ENCODE measurements at places on chromosomes 7 and 10. TPM values are rescaled to one million over a fixed set of nuclear protein-coding genes. Genes with fewer than 3 reads are reported as not detected.
A peak's percentile ranks its signal among the peaks of the same experiment; 100 is the strongest.

GRCh38 chr10:86795353-86795752 lies 38.9 kb downstream of the BMPR1A start:
- no peak overlapping the region for H3K27ac ChIP-seq
- peaks cover 12% of the 10 kb centered on the region for H3K4me1 ChIP-seq
- H3K4me3 ChIP-seq = no peak overlapping the region
- no peak for DNase-seq

DNA sequence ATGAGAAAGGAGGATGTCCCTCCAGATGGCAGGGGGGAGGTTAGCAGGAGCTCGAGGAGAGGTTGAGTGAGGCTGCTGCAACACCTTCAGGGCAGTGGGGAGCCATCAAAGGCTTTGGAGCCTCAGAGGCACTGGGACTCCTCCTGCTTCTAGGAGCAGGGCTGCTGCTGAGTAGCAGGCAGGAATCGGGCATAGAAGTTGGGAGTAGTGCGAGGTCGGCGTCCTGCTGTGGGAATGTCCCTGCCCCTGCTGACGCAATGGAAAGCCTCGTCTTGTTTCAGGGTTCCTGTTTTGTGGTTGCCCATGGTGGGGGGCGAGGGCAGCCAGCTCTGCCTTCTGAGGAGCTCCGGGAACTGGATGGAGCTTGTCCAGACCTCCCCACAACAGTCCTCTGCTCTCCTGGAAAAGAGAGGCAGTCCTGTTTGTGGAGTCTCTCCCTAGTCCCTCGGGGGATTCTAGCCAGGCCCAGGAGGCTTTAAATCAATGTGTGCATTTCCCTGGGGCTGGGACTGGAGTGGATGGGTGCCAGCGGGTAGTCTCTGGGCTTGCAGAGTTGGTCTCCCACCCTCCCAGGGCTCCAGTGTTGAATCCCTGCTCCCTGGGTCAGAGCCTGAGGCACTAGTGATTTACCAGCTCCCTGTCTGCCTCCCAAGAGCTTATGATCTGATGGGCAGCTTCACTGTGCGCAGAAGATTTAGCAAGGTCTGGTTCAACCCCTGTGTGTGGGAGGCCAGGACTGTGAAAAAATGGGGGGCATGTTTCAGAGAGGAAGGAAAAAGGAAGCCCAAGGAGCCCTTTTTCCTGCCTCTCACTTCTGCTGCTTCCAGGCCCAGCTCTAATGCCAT lies 98.7 kb upstream of the PPIF start:
- H3K27me3 ChIP-seq = no peaks in the 10 kb centered on the region
- H3K36me3 ChIP-seq = no peaks in the 10 kb centered on the region
- H3K27ac ChIP-seq = peak overlapping the region; percentile 95
- H3K4me1 ChIP-seq = peaks cover 44% of the 10 kb centered on the region
- no peak for DNase-seq
- H3K4me3 ChIP-seq = no peak overlapping the region

DNA sequence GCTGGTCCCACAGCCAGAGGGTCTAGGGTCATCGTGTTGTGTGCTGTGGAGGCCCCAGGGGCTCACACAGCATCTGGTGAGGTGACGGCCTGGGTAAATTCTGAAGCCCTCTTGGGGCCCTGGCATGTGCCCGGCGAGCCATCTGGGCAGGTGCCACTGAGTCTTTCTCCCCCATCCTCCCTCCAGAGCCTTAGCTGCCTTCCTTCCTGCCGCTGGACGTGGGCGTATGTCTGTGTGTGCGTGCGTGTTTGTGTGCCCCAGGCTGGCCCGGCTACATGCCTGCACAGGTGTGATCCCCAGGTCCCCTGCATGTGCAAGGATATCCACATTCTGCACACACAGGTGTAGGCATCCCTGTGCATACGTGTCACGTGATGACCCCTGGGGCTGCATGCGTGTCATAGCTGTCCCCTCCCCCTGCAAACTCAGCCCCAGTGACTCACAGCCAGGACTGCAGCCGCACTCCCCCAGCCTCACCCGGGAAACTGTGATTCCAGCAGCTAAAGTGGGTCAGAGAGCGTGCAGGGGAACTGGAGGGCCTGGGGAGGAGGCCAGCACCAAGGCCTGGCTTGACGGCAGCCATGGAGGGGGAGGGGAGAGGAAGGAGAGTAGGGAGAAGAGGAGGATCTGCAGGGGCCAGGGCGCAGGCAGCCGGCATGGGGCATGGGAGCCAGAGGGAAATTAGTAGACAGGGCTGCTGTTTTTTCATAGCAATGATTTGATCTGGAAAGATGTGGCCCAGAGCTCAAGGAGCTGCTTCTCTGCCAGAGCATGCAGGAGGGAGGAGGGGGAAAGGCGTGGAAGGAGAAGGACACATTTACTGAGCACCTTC lies 46.4 kb downstream of the ELFN1 start:
- H3K36me3 ChIP-seq = peaks cover 4% of the 10 kb centered on the region
- DNase-seq = no peak
- peak overlapping the region; percentile 39 for H3K27ac ChIP-seq
- peaks cover 28% of the 10 kb centered on the region for H3K27me3 ChIP-seq
- peaks cover 9% of the 10 kb centered on the region for H3K4me1 ChIP-seq

GRCh38 chr7:28811701-28812430 lies 146.3 kb downstream of the TRIL start:
- H3K36me3 ChIP-seq = no peaks in the 10 kb centered on the region
- no peak overlapping the region for H3K27ac ChIP-seq
- no peaks in the 10 kb centered on the region for H3K4me1 ChIP-seq
- no peak for DNase-seq
- H3K4me3 ChIP-seq = no peak overlapping the region
- no peaks in the 10 kb centered on the region for H3K27me3 ChIP-seq

- no peak for DNase-seq
- no peaks in the 10 kb centered on the region for H3K4me1 ChIP-seq
- no peak overlapping the region for H3K4me3 ChIP-seq
- H3K36me3 ChIP-seq = peaks cover 2% of the 10 kb centered on the region
- H3K27ac ChIP-seq = no peak overlapping the region
Measured at GRCh38 chr7:157645539-157645938, 308.7 kb downstream of the DNAJB6 start.

DNA sequence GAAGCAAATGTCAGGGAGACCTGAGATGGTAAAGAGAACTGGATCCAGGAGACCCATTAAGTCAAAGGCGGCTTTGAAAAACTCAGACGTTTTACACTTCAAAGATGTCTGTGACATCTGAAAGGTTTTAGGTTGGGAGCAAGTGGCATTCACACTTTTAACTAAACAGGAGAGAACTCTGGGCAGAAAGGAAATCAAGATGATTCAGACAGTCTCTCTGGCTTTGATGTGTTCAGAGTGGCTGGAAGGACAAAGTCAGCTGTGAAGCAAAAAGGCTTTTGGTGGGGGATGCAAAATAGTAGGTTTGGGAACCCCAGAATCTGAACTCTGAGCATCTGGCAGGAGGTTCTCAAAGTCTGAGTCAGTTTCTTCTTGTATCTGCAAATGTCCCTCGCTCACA lies 66.6 kb downstream of the PRKCQ start:
- H3K27ac ChIP-seq = peak overlapping the region; percentile 87
- no peaks in the 10 kb centered on the region for H3K27me3 ChIP-seq
- H3K4me3 ChIP-seq = no peak overlapping the region
- peaks cover 8% of the 10 kb centered on the region for H3K36me3 ChIP-seq

- peaks cover 3% of the 10 kb centered on the region for H3K4me1 ChIP-seq
- peaks cover 20% of the 10 kb centered on the region for H3K27me3 ChIP-seq
- no peak for DNase-seq
- peaks cover 3% of the 10 kb centered on the region for H3K36me3 ChIP-seq
Measured at GRCh38 chr7:120942861-120943260, 7.7 kb upstream of the ING3 start.

GRCh38 chr7:5423976-5424748 lies 528 bp upstream of the TNRC18 start:
- H3K4me1 ChIP-seq = peaks cover 30% of the 10 kb centered on the region
- peak overlapping the region; percentile 14 for H3K27ac ChIP-seq
- peaks cover 36% of the 10 kb centered on the region for H3K27me3 ChIP-seq
- peak overlapping the region; percentile 88 for H3K4me3 ChIP-seq
- H3K36me3 ChIP-seq = no peaks in the 10 kb centered on the region

DNA sequence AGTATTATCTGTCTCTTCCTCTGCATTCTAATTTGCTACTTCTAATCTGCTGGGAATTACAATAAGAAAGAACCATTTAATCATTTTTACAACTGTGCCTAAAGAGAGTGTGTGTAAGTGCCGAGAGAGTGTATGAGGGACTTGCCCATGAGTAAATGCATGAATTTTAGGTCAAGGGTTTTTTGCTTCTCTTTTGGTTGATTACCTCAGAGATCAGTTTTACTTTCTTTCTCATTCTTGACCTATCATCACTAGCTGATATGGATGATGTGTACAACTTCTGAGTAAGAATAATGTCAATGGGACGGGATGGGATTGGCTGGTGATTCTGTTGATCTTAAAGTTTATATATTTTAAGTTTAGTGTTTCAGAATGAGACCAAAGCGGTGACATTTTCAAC lies 47.8 kb downstream of the IKZF1 start:
- peaks cover 79% of the 10 kb centered on the region for H3K4me1 ChIP-seq
- no peak overlapping the region for H3K27ac ChIP-seq
- H3K36me3 ChIP-seq = peaks cover 16% of the 10 kb centered on the region
- no peak for DNase-seq

DNA sequence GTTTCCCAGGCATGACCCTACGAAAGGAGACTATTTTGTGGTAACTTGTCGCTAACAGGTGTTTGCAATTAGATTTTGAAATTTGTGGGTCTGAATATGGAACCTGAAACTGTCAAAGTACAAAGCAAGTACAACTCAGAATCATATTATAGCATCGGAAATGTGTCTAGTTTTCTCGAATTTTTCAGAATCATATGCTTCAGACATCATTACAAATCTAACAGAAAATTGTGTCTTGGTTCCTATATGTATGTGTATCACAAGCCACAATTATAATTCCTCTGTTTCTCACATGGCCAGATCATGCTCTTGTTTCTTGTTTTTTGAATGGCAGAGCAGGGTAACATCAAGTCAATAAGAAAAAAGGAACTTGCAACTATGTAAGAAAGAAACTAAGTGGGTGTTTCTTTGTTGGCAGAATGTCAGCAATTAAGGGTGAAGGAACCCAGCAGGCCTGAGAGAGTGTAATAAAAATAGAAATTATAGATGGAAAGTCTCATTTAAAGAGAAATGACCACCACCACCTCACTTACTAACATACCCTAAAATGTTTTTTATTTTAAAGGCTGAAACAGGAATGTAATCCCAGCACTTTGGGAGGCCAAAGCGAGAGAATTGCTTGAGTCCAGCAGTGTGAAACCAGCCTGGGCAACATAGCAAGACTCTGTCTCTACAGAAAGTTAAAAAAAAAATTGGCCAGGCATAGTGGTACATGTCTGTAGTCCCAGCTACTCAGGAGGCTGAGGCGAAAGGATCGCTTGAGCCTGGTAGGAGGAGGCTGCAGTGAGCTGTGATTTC lies 51.3 kb downstream of the PRTFDC1 start:
- peak overlapping the region; percentile 50 for H3K4me3 ChIP-seq
- H3K36me3 ChIP-seq = peaks cover under 1% of the 10 kb centered on the region
- no peak overlapping the region for H3K27ac ChIP-seq
- DNase-seq = no peak

- peaks cover 4% of the 10 kb centered on the region for H3K36me3 ChIP-seq
- peaks cover 2% of the 10 kb centered on the region for H3K4me1 ChIP-seq
- peak overlapping the region; percentile 51 for H3K27ac ChIP-seq
- H3K27me3 ChIP-seq = peaks cover 60% of the 10 kb centered on the region
Measured at GRCh38 chr10:2839081-2839725, 228.1 kb upstream of the PFKP start.

GRCh38 chr10:77919713-77920108 lies 6.8 kb downstream of the DLG5 start:
- no peak for DNase-seq
- peaks cover 3% of the 10 kb centered on the region for H3K4me1 ChIP-seq
- peaks cover 50% of the 10 kb centered on the region for H3K27me3 ChIP-seq

DNA sequence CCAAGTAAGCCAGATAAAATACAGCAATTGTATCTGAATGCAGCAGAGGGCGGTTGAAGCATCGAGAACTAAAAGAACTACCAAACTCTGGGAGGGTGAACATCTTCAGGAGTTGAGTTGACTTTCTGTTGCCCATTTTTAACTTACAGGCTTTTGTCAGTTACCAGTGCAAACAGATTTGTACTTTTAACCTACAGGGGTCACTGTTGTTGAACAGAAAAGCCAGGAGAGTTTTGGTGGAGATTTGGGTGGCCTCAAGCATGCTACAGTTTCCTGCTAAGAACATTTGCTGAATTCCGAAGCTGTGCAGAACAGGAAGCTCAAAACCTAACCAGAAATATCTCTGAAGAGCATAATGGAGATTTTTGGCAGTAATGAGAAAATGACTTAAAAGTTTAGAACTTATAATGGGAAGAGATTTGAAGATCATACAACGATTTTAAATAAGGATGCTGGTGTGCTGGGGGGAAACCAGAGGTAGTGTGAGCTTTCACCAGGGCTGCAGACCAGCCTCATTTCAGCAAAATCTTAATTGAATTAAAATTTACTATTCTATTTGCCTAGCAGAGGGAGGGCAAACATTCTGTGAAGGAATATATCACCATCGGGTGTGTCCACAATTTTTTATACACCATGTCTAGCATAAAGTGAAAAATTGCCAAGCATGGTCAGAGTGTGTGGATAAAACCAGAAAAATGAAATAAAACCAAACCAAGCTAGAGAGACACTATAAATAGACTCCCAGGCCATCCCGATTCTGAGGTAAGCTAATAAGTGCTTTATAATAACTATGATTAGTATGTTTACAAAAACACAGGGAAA lies 208.6 kb upstream of the CCDC6 start:
- H3K36me3 ChIP-seq = no peaks in the 10 kb centered on the region
- H3K27me3 ChIP-seq = no peaks in the 10 kb centered on the region
- DNase-seq = no peak
- no peak overlapping the region for H3K27ac ChIP-seq
- H3K4me3 ChIP-seq = no peak overlapping the region

GRCh38 chr7:79462390-79462789 lies 8.9 kb upstream of the MAGI2 start:
- H3K4me3 ChIP-seq = no peak overlapping the region
- no peaks in the 10 kb centered on the region for H3K36me3 ChIP-seq
- no peaks in the 10 kb centered on the region for H3K27me3 ChIP-seq
- no peak overlapping the region for H3K27ac ChIP-seq
- no peak for DNase-seq
- H3K4me1 ChIP-seq = no peaks in the 10 kb centered on the region

GRCh38 chr7:11604505-11604904 lies 227.5 kb downstream of the THSD7A start:
- no peak for DNase-seq
- H3K4me1 ChIP-seq = no peaks in the 10 kb centered on the region
- no peaks in the 10 kb centered on the region for H3K36me3 ChIP-seq
- H3K4me3 ChIP-seq = no peak overlapping the region
- H3K27me3 ChIP-seq = no peaks in the 10 kb centered on the region

GRCh38 chr7:148230296-148230695 lies 360.3 kb upstream of the C7orf33 start:
- peaks cover 4% of the 10 kb centered on the region for H3K36me3 ChIP-seq
- no peak overlapping the region for H3K4me3 ChIP-seq
- peaks cover 17% of the 10 kb centered on the region for H3K27me3 ChIP-seq
- DNase-seq = no peak

Gene NCOA4
- total RNA-seq = 107 TPM

Gene ANXA8
- not detected for total RNA-seq

Gene RARRES2
- total RNA-seq = not detected

Gene IKZF1
- total RNA-seq = 301 TPM

Gene CLRN3
- not detected for total RNA-seq

Data from T-helper 17 cell (primary cell).